Stimulated activated CD4-positive, alpha-beta T cell treated with anti-CD3 and anti-CD28 coated beads, TNF-alpha, amount 100 ng/mL, for 4 hours (primary cell): ENCODE measurements at places on chromosomes 16 and 17.

GRCh38 chr16:6035161-6035560 is 937.6 kb upstream of the EEF2KMT start:
- DNase-seq: no peak

DNA sequence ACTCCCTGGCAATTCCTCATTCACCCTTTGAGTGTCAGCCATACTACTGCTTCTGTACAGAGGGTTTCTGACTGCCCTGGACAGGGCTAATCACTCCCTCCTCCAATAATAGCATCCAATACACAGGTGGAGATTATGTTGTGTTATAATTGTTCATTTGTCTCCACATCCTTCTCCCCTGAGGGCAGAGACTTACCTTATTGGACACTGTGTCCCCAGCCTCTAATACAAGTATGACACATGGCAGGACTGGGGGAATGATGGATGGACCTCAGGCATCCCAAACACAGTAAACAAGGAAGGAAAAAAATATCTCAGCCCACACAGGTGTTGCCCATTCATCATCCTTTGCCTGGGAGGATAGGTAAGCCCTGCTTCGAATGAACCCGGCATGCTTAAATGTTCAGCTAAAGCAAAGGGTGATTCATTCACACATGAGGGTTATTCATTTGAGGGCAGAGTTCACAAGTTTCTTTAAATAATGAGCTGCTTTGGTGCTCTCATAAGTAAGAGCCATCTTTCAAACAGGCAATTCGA is 34.8 kb downstream of the MMD start:
- no peak for DNase-seq

DNA sequence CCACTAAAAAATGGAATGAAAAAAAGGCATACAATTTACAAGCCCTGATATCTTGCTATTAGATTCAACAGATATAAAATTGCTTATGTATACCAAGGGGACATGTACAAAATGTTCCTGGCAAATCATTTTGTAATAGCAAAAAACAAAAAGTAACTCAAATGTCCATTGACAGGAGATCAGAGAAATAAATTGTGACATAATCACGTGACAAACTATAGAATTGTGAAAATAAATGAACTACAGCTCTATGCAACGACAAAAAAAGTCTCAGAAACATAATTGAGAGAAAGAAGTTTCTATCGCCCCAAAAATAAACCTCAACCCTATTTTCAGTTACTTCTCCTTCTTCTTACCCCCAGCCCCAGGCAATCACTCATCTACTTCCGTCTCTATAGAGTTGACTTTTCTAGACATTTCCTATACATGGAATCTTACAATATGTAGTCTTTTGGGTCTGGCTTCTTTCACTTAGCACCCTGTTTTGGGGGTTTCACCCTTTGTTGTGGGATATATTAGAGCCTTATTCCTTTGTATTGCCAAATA is 12.1 kb upstream of the ACE start:
- DNase-seq: no peak

GRCh38 chr16:54171626-54172537 is 114.7 kb downstream of the IRX3 start:
- no peak for DNase-seq

DNA sequence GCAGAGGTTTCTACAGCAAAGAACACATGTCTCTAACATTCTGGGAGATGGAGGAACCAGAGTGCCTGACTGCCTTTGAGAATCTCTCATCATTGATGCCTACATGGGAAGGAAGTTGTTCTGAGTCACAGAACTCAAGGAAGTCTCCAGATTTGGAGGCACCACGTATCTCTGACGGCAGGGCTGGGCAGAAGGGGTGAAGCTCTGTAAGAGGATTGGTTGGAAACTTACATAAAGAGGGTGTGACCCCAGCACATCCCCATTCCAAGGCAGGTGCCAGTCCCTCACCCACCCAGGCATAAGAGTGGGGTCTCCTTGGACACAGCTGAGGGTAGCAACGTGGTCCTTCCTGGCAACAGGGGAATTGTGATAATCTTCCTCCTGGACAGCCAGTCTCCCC is 17.4 kb downstream of the TNFRSF13B start:
- no peak for DNase-seq

GRCh38 chr16:67026570-67026969 is 2.4 kb upstream of the CBFB start:
- DNase-seq: no peak

GRCh38 chr16:2285731-2286191 is 17.8 kb upstream of the RNPS1 start:
- no peak for DNase-seq

- no peak for DNase-seq
Observed at GRCh38 chr17:14168582-14168981, 68.1 kb downstream of the CDRT15 start.

DNA sequence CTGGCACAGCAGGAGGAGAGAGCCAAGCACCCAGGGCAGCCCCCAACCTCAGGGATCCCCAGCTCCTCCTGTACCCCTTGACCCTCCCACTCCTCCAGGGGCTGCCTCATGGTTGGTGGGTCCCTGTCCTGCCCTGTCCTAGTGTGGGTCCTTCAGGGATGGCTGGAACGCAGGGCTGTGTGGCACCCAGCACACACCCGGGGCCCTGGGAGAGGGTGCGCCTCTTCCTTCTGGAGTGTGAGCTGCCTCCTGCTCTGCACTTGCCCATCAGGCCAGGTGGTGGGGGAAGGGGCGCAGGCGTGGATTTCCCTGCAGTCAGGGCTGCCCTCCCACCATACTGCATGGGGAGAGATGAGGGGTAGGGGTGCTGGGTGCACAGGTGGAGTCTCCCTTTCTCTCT is 42.6 kb downstream of the SOCS1 start:
- DNase-seq: no peak
